ENCODE measurements at places on chromosomes 5 and 9.

DNA sequence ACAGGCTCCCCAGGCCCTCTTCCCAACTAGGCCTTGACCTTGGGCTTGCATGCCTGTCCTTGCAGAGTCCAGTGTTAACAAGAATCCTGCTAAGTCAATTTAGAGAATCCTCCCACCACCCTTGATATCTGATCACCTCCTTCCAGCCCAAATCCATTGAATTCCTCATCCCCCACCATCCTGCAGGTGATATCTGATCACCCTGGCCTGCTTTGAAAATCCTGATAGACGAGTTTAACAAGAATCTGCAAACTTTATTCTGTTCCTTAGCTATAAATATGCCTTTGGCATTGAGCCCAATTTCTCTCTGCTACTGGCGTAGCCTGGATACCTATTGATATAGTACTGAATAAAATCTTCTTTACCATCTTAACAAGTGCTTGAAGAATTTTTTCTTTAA, 125.5 kb downstream of the DIRAS2 start:
- no peak for DNase-seq

DNA sequence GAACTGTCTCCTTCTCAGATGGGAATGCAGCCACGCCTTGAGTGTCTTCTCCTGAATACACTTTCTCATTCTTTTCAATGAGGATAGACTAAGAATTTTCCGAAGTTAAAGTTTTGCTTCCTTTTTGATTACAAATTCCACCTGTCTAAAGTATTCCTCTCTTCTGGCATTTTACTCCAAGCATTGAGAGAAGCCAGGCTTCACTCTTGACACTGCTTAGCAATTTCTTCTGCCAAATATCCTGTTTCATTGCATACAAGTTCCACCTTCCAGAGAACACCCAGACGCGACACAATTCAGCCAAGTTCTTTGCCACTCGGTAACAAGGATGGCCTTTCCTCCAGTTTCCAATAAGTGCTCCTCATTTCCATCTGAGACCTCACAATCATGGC, 35.6 kb upstream of the COL5A1 start:
- DNase-seq, result no peak

- DNase-seq, result peak; percentile 1
These were observed 176.8 kb downstream of the ISOC1 start for GRCh38 chr5:129271308-129271707.

DNA sequence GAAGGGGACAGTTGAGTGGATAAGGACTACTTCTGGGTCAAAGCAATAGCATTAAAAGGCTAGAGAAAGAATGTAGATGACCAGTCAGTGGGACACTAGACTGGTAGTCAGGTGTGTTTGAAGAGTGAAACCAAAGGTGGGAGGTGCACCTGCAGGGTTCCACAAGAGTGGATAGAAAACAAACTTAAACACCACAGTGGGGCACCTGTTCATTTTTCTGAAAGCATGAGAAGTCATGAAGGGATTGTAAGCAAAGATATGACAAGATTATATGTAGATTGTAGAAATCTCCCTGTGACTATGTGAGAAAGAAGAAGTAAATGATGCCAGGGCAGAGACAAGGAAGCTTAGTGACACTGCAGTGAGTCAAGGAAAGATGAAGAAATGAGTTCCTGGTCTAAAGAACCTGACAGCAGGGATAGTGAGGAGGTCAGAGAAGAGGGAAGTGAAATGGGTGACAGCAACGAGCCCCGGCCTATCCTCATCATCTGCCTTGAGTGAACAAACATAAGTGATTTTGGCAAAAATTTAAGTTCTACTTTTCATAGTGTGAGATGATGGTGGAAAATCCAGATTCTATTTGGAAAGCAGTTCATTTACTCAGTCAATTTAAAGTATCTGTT, 296.9 kb downstream of the TLE4 start:
- DNase-seq, result no peak

DNA sequence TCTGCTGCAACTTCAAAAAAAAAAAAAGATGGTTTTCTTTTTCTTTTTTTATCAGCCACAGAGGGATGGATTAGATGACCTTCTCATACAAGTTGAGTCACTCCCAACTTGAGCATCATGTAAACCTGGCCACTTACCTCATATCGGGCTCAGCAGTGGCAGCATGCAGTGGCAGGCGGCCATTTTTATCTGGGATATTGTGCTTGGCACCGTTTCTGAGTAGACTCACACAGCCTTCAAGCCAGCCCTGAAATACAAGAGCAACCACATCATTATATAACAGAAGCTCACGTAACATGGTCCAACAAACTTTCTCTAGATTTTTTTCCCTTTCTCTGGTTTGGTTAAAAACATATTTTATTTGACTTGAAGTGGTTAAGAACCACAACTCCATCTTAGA, 62.6 kb downstream of the ANKRD55 start:
- DNase-seq, result no peak

GRCh38 chr5:64693636-64694035, 3.3 kb downstream of the SHISAL2B start:
- no peak for DNase-seq

DNA sequence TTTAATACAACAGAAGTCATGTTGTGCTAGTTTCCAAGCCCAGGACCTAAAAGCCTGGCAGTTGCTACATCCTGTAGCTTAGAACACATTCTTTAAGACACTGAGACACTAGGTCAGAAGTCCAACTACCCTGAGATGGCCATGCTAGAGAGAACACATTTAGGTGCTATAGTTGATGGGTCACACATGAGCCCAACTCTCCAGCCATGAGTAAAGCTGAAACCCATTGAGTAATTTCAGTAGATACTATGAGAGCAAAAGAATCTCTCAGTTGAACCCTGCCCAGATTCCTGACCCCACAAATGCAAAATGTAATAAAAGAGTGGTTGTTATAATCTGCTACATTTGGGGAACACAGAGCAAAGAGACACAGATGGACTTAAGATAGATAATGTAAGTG, 164.4 kb downstream of the SEMA5A start:
- DNase-seq, result no peak

DNA sequence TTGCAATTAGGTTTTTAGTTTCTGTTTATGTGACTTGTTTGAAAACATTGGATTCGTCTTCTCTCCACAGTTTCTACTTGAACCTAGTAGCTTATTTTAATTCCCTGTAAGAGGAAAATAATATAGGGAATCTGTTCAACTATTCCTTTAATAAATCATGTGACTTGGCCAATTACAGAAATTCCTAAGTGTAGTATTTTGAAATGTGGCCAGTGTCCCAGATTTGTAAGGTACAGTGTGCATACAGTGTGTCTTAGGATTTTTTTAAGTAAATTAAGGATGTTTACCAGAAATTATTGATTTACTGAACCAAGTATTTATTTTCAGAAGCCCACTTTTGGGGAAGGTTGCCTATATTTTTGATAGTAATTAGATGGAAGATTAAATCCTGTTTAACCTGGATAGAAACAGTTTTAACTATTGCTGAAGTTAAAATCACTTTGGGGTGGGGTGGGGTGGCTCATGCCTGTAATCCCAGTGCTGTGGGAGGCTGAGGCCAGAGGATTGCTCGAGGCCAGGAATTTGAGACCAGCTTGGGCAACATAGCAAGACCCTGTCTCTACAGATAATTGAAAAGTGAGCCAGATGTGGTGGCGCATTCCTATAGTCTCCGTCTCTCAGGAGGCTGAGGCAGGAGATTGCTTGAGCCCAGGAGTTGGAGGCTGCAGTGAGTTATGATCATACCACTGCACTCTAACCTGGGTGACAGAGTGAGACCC, 36.9 kb downstream of the G3BP1 start:
- DNase-seq, result no peak

DNA sequence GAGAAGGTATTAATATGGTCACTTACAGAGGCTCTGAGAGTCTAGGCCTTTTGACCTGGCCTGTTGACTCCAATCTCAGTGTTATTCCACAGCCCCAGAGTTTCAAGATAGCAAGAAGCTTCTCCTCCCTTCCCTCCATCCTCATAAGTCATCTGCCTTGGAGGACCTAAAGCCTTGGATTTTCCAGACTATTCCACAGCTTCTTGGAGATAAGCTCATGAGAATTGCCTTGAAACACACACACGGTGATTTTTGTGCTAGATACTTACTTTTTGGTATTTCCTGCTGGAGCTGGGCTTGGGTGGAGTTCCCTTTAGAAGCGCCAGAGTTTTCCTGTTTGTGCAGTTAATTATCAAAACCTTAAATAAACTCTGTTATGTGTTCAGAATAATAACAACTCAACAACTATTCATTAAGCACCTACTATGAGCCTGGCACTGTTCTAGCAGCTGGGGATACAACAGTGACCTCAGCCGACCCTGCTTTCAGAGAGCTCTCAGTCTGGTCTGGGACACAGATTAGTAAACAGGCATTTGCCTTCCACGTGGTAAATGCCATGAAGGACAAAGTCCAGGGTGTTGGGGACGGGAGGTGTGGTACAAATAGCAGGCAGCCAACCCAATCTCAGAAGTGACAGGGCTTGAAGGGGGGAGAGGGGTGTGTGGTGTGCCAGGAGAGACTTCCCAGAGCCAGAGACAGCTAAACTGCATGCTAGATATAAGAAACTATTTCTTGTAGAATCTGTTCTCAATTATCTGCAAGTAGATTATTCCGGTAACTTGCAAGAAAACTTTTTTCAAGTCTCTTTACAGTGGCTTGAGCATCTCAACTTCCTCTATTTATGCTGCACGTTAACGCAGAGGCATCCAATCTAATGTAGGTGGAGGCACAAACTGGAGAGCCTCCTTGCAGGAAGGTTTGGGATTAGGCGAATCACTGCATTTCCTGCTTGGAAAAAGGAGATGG, 55.9 kb upstream of the KLF9 start:
- no peak for DNase-seq

- no peak for DNase-seq
These were observed 126.9 kb downstream of the KCNIP1 start for GRCh38 chr5:170630711-170631141.

- no peak for DNase-seq
These were observed 46.5 kb downstream of the SLC44A1 start for GRCh38 chr9:105290954-105291353.

DNA sequence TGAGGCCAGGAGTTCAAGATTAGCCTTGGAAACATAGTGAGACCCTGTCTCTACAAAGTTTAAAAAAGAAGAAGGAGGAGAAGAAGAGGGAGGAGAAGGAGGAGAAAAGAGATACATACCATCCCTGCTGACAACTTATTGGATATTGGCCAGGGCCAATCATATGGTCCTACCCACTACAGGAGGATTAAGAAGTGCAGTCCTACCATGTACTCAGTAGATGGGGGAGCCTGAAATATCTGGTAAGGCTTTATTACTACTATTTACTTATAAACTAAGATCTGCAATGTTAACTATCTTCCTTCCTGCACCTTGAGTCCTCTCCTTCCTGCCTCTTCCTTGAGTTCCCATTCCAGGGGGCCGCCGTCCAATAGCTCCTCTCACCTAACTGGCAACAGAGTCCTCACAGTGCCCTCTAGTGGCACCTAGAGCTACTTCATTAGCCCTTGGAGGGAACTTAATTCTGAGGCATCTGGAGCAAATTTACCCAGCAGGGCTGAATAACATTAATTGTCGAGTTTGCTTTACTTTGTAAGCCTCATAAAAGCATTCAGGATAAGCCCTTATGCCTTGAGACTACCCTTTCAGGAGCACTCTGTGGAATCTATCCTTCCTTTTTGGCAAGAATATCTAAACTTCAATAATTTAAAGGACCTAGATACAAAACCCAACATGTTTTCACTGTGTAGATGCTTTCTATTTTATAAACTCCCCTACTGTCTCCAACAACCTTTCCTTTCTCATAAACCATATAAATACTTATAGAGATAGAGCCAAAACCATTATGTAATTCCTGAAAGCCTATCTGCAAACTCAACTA, 39.1 kb upstream of the RANBP6 start:
- DNase-seq, result no peak

GRCh38 chr5:167507463-167508233, 783.8 kb upstream of the WWC1 start:
- no peak for DNase-seq

DNA sequence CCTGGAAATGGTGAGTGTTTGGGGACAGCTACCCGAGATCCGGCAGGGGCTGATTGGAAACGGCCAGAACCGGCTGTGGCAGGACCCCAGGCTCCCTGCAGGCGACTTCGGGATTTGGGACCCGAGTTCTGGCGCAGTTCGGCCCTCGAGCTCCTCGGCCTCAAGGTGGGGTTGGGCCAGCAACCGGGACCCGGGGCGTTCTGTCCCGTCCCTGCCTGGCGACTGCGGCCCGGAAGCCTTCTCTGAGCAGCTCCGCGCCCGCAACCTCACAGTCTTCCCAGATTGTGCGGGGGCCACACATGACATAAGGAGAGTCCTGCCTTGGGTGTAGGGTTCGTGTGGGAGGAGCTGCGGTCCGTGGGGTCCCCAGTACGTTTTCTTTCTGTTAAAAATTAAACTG, 23.2 kb upstream of the NEURL1B start:
- DNase-seq, result no peak

DNA sequence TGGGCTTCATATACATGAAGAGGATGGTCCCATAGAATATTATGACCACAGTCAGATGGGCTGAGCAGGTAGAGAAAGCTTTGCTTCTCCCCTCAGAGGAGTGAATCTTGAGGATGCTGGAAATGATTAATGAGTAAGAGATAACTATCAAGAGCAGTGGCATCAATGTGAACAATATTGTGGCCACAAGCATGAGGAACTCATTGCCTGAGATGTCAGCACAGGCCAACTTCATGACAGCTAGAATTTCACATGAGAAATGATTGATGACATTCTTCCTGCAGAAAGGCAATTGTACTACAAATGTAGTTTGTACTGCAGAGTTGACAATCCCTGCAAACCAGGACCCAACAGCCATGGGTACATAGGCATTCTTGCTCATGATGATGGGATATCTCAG, 586 bp downstream of the OR13C9 start:
- no peak for DNase-seq

DNA sequence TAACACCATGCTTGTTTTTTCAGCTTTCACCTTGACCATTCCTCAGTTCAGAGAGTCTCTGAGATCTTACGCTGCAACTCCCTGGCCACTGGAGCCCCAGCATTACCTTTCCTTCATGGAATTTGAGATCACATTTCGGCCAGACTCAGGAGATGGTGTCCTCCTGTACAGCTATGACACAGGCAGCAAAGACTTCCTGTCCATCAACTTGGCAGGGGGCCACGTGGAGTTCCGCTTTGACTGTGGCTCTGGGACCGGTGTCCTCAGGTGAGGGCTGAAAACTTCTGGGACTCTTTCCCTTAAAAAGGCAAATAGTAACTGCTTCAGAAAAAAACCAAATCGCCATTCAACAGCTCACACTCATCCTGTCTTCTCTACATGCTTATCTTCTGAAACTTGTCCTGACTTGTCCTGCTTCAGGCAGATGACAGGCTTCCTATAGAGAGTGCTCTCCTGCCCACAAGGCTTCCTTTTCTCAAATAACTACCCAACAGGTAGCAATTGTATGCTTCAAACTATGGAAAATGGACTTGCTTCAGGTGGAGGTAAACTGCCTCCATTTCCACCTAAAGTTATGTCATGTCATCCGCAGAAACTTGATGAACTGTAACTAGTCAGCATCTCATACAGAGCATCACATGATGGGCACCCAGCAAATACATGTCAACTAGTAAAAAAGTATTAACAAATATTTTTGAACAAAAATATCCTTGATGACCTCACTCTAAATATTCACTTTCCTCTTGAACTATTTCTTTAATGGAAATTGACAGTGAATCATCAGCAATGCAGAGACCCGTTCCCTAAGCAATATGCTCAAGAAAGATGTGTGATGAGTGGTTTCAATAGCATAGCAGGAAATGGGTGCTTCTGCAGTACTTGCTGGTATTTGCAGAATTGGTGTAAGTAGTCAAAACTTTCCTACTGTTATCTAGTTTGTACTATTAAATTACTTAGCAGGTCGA, 129.2 kb downstream of the LIFR start:
- no peak for DNase-seq

GRCh38 chr9:20559231-20559890, 62.9 kb downstream of the MLLT3 start:
- no peak for DNase-seq

All from T-helper 2 cell (primary cell).